ENCODE measurements at places on chromosomes 12 and 14.

DNA sequence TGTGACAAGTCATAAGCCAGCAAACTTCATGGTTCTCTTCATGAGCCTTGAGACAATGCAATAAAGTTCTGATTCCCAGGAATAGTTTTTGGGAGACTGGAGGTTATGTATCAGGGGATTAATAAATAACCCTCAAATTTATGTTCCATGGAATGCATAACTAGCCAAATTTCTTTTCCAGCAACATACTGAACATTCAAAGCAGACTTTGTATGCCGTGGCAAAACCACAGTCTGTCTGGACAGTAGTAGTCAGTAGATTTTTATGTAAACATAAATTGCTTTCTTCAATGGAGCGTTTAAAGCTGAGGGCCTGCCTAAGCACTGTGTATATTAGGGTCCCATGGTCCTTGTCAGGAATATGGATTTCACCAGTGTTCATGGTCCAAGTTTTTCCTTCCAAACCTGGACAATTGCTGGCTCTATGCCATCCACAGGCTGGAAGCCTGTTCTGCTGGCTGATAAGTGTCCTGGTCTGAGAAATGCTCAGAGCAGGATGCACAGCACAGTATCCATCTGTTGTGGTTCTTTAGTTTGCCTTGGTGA lies 144.9 kb downstream of the SRGAP1 start:
- no peak for DNase-seq

DNA sequence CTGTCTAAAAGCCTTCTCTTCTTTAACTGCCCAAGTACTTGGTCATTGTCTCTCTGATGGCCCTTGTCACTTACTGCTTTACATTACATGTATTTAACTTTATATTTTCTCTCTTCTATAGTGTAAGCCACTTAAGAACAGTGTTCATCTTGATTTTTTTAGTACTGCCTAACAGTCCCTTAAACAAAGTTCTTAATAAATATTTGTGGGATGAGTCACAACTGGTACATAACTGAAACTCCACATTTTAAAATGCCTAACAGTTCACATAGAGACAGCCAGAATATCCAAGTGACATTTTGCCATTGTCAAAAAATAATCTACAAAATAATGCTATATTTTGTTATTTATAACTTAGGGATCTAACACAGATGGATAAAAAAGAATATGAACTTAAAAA lies 146.6 kb downstream of the STXBP6 start:
- no peak for DNase-seq

- no peak for DNase-seq
These were observed 2.0 kb downstream of the RIMBP2 start for GRCh38 chr12:130714091-130714590.

GRCh38 chr14:64845878-64846277 lies 33.8 kb downstream of the SPTB start:
- no peak for DNase-seq

DNA sequence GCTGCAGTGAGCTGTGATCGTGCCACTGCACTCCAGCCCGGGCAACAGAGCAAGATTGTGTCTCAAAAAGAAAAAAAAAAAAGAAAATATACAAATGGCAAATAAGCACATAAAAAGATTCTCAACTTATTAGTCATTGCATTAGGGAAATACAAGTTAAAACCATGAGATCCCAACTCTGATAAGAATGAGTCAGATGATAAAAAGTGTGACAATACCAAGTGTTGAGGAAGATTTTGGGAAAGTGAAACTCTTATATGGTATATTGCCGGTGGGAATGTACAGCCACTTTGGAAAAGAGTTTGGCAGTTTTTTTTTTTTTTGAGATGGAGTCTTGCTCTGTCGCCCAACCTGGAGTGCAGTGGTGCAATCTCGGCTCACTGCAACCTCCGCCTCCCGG lies 7.6 kb upstream of the PRPF40B start:
- no peak for DNase-seq
